ENCODE measurements at places on chromosomes 16 and 17. TPM values are rescaled to one million over a fixed set of nuclear protein-coding genes. Genes with fewer than 3 reads are reported as not detected.

DNA sequence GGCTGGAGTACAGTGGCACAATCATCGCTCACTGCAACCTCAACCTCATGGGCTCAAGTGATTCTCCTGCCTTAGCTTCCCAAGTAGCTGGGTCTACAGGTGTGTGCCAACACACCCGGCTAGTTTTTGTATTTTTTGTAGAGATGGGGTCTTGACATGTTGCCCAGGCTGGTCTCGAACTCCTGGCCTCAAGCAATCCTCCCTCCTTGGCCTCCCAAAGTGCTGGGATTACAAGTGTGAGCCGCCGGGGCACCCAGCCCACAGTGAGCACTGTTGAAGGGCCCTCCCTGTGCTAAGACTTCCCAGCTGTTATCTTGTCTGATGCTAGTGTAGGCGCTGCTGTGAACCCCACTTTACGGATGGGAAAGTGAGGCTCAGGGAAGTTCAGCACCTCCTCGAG lies 8.0 kb downstream of the CASKIN1 start:
- H3K4me3 ChIP-seq, result no peak overlapping the region
- DNase-seq, result no peak
- no peaks in the 10 kb centered on the region for H3K36me3 ChIP-seq

Gene POLR2C
- total RNA-seq, result 104 TPM

Gene KRTAP2-1
- not detected for total RNA-seq

DNA sequence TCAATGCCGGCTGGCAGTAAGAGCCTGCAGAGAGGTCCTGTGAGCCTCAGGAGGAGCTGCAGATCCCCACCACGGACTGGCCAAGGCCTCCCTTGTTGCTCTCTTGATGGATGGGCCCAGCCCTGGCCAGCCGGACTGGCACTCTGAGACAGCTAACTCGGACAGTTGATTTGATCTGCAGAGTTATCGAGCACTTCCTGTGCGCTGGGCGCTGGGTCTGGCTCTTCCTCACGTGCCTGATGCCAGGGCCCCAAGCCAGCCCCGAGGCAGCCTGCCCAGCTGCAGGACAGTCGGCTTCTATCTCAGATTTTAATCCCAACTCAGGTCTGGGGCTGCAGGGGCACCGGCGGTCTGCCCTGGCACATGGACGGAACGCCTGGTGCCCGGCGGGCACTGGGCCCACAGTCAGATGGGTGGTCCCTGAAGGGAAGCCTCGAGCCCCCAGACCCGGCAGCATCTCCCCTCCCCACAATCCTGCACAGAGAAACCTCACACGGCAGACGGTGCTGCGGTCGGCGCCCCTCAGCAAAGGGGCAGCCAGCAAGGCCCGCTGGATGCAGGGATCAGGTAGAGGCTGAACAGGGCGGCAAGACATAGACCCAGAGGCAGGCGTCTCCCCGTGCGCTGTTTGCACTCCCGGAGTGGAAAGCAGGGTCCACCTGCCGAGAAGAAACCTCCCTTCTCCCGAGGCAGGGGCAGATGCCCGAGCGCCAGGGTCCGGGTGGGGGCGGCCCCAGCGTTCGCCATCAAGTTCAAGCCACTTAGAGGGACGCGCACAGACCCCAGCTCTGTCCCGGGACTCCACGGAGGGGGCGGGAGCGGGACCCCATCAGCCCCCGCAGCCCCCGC lies 34.0 kb downstream of the TIMM22 start:
- H3K27ac ChIP-seq, result no peak overlapping the region
- H3K27me3 ChIP-seq, result no peaks in the 10 kb centered on the region
- H3K4me1 ChIP-seq, result no peaks in the 10 kb centered on the region
- H3K36me3 ChIP-seq, result 0 out of 2 replicates have a peak, but pooled peaks cover 1% of the 10 kb centered on the region
- DNase-seq, result no peak

DNA sequence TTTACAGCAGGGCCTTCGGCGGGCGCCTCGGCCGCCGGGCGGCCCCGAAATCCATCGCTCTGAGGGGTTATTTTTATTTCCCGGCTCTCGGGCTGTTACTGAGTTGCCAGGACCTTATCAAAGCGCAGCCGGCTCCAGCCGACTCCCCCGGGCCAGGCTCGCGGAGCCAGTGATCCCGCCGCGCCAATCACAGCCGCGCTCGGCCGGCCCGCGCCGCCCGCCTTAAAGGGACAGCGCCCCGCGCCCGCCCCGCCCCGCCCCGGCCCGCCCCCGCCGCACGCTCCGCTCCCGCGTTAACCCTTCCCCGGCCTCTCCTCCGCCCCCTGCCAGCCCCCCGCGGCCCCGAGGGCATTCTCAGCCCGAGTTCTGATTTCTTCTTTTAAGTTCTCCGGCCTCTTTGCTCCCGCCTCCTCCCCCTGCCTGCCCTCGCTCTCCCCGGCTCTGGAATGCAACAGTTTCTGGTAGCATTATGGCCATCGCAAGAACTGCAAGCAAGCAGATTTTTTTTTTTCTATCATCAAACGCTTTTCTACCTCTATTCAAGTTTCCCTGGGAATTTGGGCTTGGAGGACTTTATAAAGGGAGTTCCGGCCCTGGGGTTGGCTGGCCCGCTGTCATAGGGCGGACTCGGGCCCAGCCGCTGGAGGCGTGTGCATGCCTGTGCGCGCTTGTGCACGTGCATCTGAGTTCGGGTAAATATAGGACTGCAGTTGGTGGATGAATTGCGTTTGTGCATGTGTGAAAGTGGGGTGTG lies at the start of gene AXIN2:
TSS of gene AXIN2 (minus strand) at position 197 of the 754 bp plus-strand sequence. CDS start 3,028 bp downstream, outside the sequence.
- peaks cover 44% of the 10 kb centered on the region for H3K4me1 ChIP-seq
- peaks cover 8% of the 10 kb centered on the region for H3K36me3 ChIP-seq
- peak; percentile 97 for DNase-seq

- no peak for DNase-seq
- peaks cover 42% of the 10 kb centered on the region for H3K36me3 ChIP-seq
- no peaks in the 10 kb centered on the region for H3K27me3 ChIP-seq
- H3K4me3 ChIP-seq, result no peak overlapping the region
Measured at GRCh38 chr16:88730632-88731607, 24.6 kb downstream of the CTU2 start.

DNA sequence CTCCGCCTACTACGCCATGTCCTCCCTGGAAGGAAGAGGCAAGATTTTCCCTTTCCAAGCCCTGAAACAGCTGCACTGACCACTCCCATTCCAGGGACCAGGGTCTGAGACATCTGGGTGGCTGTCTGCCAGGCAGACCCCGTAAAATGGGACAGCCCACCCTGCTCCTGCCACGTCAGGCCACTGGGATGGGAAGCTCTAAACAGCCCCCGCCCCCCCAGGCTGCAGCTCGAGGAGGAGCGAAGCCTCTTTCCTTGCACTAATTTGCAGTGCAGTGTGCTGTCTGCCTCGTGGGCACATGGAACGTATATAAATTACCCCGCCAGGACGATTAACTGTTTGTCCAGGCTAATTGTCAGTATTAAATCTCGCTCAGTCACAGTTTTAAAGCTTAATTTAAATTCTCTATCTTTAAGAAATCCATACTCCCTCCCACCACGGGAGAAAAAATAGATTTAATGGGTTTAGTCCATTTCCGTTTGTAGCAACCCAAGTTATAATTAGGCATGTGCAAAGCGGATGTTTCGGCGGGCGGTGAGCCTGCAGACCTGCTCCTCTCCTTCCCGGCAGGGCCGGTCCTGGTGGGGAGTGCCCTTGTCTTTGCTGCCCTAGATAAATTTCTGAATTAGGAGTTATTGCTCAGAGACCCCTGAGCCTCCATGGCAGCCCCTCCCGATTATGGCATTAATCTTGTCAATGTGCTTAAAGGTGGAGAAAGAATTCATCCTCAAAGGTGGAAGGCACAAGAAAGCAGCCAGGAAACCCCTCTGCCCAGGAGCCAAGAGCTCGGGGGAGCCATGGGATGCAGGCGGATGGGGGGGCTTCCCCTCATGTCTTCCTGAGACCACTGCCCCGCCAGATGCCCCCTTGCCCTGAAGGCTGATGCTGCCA lies 268.0 kb upstream of the TNRC6C start:
- DNase-seq, result no peak
- peaks cover 65% of the 10 kb centered on the region for H3K27me3 ChIP-seq
- no peaks in the 10 kb centered on the region for H3K4me1 ChIP-seq

Gene ZNF423
- total RNA-seq, result 0.25 TPM
